ENCODE measurements at places on chromosomes 2 and 18. TPM values are rescaled to one million over a fixed set of nuclear protein-coding genes. Genes with fewer than 3 reads are reported as not detected.
A peak's percentile ranks its signal among the peaks of the same experiment; 100 is the strongest.

DNA sequence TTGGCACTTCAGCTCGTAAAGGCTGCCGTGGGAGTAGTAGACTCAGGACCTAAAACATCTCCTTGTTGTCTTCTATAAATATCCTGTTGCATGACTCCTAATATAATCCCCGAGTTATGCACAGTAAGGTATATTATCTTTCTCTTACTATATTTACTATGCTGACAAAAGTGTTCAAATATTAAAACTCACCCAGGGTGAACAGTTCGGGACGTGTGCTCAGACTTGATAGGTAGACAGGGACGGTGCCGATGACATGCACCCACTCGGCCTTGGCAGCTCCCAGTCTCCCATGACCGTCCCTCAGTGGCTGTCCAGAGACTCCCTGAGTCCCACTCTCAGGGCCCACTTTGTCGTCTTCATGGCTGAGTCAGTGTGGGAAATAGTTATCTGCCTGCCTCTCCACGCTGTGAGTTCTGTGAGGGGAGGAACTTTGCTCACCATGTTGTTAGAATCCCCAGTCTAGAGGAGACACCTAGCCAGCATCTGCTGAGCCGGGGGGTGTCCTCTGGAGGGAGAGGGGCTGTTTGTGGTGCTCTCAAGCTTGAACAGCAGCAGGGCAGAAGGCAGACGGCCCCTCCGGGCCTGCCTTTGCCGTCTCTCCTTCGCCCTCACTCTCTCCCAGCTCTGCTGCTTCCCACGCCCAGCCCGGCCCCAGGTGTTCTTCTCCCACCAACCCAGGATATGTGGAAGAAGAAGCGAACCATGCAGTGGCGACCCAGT is 75.0 kb downstream of the DGKD start:
- DNase-seq = no peak

- peak; percentile 58 for DNase-seq
Measured at GRCh38 chr2:192267484-192267883, 72.8 kb upstream of the TMEFF2 start.

- no peak for DNase-seq
Measured at GRCh38 chr2:9033385-9034168, 30.1 kb upstream of the MBOAT2 start.

GRCh38 chr2:157792335-157793052 is 83.6 kb downstream of the ACVR1 start:
- peak; percentile 82 for DNase-seq

DNA sequence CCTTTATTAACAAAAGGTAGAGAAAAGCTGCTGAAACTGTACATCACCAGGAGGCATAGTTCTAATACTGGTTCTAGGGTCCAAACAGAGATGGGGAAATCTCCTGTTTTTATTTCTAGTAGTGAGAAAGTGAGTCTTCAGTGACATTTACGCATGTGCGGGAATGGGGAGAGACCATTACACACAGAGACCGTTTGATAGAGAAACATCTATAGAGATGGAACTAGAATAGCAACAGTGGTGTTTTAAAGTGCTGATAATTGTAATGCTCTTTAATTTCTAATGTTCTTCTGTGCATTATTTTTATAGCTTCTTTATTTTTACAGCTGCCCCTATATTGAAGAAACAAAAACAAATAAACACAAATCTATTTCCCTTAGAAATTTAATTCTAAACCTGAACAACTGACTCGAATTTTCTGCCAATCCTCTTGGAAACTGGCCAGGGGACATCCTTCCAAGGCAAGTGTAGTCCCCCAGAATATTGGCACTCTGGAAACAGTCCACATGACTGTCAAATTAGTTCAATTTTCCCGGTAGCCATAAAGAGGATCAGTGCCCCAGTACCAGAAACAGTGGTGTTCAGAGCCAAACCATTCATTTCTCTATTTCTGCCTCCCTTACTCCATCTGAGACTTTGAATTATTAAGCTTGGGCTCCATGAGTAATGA is 260.9 kb downstream of the ICOS start:
- no peak for DNase-seq

DNA sequence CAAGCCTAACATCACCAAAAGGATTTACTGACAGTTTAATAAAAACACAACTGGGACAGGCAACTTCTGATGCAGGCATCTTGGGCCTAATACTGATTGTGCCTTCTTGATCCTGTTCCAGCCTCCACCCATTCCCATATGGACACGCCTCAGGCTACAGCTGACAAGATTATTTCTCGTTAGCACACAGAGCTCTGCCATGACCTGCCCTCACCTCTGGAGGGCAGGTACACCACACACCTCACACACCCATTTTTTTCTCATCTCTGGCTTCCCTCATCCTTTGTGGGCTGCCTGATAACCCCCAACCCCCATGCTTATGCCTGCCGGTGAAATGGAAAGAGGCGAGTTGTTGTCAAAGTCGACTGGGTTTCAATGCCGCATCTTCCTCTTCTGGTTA is 147.0 kb downstream of the ANTXR1 start:
- DNase-seq = peak; percentile 33

GRCh38 chr2:115160531-115161080 is 718.2 kb downstream of the DPP10 start:
- DNase-seq = no peak

- no peak for DNase-seq
Measured at GRCh38 chr2:232295971-232296370, 82.6 kb upstream of the ALPP start.

DNA sequence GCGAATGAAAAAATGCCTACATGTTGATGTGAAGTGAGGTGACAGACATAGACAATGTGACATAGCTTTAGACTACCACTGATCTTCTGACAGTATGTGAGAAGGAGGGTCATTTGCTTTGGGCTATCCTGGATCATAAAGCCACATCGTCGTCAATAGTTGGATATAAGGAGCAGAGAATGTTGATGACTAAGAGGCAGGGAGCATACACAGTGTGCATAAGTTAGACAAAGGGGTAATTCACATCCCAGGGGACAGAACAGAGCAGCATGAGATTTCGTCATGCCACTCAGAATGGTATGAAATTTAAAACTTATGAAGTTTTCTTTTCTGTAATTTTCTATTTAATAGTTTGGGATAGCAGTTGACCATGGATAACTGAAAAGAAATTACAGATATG is 403.2 kb downstream of the DSC3 start:
- no peak for DNase-seq

- DNase-seq = no peak
Measured at GRCh38 chr2:100674666-100675065, 111.9 kb downstream of the PDCL3 start.

DNA sequence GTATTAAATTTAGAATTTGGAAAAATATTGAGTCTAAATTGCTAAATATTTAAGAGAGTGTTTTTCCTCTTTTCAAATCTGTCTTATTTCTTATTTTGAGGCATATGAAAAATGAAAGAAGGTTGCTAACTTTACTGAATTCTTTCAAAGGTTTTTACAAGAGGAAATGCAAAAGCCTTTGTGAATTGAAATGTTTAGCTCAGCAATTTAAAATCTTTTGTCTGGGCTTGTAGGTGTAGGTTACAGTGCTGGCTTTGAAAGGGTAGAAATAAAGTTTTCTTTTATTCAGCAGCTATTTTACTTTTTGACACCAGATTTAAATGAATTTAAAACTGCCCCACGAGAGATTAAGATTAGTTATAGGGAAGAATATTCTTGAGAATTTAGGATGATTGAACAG is 192.0 kb downstream of the CDH7 start:
- DNase-seq = no peak

DNA sequence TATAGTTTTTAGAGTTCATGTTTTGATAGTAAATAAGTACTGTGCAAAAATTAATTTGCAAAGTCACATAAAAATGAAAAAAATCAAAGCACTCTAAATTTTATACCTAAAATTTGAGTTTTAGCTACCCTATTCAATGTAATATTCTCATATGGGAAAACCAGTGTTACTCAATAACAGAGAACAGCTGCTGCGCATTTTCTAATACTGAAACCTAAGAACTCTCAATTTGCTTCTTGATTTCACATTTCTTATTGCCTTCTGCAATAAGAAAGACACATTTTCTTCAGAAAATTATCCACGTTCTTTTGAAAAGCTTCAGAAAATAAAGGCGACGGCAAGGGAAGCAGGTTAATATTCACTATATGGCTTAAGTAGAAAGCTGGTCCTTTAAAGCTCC is 199.1 kb upstream of the CCDC150 start:
- DNase-seq = no peak

GRCh38 chr18:6604573-6604941 is 125.0 kb upstream of the ARHGAP28 start:
- no peak for DNase-seq

DNA sequence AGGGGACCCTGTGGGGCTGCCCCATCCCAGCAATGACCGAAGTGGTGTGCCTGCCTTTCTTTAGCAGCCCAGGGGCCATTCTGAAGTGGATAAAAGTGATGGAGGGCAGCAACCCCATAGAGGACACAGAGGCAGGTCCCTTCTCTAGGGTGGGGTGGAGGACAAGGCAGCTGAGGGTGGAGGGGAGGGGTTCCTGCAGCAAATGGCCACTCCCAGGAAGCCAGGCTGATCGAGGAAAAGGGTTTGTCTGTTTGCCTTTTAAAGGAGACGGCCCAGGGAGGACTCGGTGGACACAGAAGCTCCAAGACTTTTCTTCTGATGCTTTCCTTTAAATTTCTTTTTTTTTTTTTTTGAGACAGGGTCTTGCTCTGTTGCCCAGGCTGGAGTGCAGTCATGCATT is 272.8 kb downstream of the TWIST2 start:
- DNase-seq = no peak

DNA sequence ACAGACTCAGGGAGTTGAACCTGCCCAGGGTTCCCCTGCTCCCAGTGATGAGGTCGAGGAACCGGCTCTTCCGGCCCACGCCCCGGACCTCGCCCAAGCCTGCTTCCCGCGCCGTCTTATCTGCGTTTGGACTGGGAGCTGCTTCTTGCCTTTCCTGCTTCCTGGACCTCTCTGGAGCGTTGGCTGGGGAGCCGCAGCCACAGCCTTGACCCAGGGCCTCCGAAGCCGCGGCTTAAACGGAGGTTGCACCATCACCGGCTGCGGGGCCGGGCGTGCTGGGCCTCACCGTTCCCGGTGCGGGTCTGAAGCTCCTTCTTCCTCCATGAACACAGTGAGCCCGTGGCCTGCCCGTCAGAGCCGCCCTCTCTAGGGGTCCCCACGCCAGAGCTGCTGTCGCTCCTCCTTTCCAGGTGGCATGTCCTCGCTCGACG is 13.3 kb downstream of the NTSR2 start:
- DNase-seq = no peak

DNA sequence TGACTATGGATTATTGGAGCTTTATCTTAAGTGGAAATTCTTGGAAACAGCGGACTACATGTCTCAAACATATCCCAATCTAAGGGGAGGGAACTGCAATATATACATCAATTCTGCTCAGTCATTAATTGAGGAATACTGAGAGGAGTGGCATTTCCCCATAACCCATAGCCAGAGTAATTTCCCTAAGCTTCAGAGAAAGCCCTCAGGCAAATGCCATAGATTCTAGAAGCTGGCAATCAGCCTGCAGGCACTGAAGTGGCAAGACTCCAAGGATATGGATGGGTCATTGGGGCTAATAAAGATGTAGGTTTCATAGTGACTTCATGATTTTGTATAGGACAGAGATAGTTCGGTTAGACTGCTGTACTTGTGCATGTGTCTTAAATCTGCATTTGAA is 1960.5 kb upstream of the PIK3C3 start:
- DNase-seq = peak; percentile 58

- DNase-seq = no peak
Measured at GRCh38 chr2:33123216-33123615, 176.5 kb downstream of the LTBP1 start.

DNA sequence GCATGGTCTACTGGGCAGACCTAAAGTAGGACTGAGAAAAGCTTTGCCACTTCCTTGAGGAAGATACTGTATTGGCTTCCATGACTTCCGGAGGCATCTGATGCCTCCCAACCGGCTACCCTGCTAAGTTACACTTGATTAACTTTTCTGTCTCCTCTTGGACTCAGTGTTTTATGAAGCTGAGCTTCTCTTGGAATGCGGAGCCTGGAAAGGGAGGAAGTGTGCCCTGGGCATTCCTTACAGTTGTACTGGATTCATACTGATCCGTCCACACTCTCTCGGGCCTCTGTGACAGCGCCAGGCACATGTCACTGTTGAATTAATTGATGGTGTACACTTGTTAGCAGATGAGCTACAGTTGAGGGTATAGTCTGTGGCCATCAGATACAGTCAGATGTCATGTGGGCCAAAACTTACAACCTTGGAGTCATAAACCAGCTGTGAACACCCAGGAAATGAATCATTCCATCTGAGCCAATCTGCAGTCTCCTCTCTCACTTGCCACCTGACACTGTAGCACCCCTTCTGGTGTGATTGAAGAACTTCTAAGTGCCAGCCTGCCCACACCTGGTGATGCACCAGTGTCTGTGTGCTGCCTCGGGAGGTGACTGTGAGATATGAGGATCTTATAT is 122.5 kb downstream of the FHOD3 start:
- DNase-seq = peak; percentile 69

GRCh38 chr2:173747035-173747434 is 218.1 kb downstream of the SP3 start:
- DNase-seq = no peak

DNA sequence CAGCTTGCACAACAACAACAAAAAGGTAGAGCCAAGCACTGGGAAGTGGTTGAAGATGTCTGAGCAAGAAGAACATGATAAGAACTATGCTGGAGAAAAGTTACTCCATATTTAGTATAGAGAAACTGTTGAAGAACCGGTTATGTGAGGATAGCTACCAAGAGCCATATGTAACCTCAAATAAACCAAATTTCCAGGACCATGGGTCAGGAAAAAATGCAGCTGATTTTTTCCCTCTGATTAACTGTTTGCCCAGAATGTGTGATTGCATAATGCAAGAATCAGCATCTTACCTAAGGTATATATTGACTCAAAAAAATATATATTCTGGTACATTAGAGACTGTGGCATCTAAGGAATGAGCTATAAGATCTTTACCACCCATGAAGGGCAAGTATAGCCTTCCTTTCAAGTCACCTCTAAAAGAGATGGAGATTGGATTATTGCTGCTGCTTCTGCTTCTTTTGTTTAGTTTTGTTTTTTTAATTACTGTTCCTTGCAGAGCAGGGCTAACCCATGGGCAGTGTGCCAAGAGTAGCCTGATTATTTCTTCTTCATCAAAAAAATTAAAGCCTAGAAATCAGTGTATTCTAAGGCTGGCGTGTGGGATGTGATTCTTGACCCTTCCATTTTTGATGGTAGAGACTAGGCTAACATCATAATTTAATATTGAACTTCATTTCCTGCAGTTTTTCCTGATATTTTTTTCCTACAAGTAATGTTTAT is 76.9 kb upstream of the MAP3K20 start:
- DNase-seq = peak; percentile 10

FSIP2 gene
- total RNA-seq = 0.25 TPM

HIBCH gene
- 17.2 TPM for total RNA-seq

TUBA4B gene
- not detected for total RNA-seq

SLC4A3 gene
- total RNA-seq = 2.6 TPM

XIRP2 gene
- total RNA-seq = 0.02 TPM

ACOXL gene
- total RNA-seq = not detected

PJVK gene
- total RNA-seq = not detected

POTEJ gene
- not detected for total RNA-seq

NEMP2 gene
- 9.5 TPM for total RNA-seq

ASB18 gene
- total RNA-seq = not detected

RTP5 gene
- total RNA-seq = not detected

CXCR1 gene
- total RNA-seq = not detected

AMER3 gene
- not detected for total RNA-seq

Data from M059J (cell line).